ENCODE measurements at places on chromosomes 12 and 14.

- DNase-seq = no peak
Measured at GRCh38 chr14:104600805-104601204, 3.8 kb downstream of the TMEM179 start.

GRCh38 chr12:16392846-16393535 lies 45.5 kb downstream of the MGST1 start:
- no peak for DNase-seq

DNA sequence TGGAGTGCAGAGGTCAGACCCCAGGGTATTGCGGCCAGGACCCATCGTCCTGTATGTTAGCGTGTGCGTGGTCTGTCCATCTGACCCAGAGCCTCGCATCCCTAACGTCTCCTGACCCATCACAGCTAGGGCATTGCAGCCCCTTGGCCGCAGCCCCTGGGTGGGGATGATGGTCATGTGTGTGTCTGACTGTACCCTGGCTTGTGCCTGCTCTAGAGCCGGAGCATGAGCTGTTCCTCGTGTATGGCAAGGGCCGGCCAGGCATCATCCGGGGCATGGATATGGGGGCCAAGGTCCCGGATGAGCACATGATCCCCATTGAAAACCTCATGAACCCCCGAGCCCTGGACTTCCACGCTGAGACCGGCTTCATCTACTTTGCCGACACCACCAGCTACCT lies 10.8 kb upstream of the LRP1-AS start:
- DNase-seq = no peak

DNA sequence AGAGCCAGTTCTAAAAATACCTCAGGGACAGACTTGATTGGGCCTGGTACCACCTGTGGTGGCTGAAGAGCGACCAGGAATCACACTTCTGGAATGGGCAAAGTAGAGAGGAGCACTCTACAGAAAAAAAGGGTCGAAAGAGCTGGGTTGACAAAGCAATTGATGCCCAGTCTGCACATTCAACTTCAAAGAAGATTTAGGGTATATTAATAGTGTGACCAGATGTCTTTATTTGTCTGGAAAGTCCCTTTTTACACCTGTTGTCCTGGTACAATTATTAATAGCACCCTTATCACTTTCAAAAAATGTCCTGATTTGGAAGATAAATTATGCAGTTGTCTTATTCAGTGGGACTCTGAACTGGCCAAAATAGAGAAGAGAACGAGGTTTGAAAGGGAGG lies 137.5 kb downstream of the DYRK2 start:
- no peak for DNase-seq
